ENCODE measurements at places on chromosomes 1 and 21.

- no peak for DNase-seq
Observed at GRCh38 chr1:174692313-174692712, 244.5 kb downstream of the GPR52 start.

- no peak for DNase-seq
Observed at GRCh38 chr1:158604968-158605367, at the start of gene OR10Z1. TSS of gene OR10Z1 (plus strand) at chr1:158605268. CDS start at chr1:158606439, 1,171 bp downstream.

GRCh38 chr1:41500378-41500777 is 15.9 kb upstream of the EDN2 start:
- DNase-seq = no peak

GRCh38 chr1:91712981-91713841 is 172.7 kb downstream of the TGFBR3 start:
- peak; percentile 88 for DNase-seq

GRCh38 chr1:114668784-114669561 is 876 bp downstream of the DENND2C start:
- DNase-seq = no peak

DNA sequence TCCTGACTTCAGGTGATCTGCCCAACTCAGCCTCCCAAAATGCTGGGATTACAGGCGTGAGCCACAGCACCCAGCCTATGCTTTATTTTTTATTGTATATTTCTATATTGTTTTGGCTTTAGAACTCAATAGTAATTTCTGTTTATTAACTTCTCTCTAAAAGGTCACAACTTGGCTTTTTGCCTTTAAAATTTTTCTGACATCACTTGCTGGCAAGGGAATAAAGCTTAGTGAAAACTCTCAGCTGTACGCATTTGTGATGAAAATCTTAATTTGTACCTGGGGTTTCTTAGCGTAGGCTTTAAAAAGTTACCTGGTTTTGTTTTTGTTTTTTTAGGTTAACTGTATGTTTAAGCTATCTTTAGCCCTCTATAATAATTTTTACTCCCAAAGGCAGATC is 36.2 kb downstream of the B3GALNT2 start:
- no peak for DNase-seq

GRCh38 chr1:192654591-192655251 is 18.8 kb downstream of the RGS13 start:
- DNase-seq = no peak

DNA sequence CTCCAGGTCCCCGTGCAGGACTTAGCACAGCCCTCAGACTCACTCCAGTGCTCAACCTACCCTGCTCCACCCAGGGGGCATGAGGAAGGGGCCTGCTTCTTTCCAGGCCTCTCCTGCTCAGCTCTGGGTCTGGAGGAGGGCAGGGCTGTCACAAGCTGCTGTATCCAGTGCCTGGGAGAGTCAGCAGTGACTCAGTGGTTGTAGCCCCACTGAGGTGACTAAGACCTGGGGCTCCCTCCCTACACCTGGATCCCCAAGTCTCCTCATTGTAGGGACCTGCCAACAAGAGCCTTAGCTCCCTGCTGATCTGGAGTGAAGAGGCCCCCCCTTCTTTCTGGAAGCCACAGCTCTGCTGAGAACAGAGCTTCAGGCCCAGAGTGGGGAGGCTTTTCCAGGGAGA is 36.1 kb upstream of the FAM131C start:
- no peak for DNase-seq

DNA sequence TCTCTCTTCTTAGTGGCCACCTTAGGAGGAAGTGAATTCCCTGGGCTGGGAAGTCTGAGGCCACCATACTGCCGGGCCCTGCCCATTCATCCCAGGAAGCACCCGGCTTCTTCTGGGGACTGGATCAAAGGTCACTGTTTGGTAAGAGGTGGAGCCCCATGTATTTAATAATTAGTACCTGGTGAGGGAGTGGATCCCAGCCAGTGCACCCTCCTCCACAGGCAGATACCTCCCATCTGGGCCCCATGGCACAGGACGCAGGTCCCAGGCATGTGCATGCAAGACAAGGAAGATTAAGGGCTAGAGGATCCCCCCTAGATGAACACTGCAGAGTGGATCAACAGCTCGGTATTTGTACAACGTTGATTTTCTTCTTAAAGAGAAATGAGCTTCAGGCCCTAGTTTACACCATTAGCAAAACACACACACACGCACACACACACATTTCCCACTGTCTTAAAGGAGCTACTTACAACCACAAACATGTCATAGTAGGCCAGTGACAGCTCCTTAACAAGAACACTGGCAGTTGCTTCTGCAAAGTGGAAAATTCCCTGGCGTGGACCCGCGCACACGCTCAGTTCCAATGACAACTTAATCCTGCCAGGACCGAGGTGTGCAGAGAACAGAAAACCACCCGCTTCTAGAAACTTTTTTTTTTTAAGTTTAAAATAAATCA is 90.7 kb downstream of the MRPL37 start:
- DNase-seq = no peak

GRCh38 chr1:41658431-41659158 is 174.1 kb upstream of the EDN2 start:
- DNase-seq = peak; percentile 75

DNA sequence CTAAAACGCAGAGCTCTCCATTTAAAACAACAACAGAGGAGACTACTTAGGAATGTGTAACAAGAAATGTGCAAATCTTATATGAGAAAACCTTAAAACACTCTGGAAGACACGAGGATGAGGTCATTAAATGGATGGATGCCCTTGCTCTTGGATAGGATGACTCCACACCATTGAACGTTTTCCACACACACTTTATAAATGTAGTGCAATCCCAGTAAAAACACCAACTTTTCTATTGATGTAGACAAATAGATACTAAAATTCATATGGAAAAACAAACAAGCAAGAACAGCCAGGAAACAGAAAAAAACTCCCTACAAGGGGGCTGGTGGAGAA is 18.4 kb upstream of the COL6A1 start:
- no peak for DNase-seq

DNA sequence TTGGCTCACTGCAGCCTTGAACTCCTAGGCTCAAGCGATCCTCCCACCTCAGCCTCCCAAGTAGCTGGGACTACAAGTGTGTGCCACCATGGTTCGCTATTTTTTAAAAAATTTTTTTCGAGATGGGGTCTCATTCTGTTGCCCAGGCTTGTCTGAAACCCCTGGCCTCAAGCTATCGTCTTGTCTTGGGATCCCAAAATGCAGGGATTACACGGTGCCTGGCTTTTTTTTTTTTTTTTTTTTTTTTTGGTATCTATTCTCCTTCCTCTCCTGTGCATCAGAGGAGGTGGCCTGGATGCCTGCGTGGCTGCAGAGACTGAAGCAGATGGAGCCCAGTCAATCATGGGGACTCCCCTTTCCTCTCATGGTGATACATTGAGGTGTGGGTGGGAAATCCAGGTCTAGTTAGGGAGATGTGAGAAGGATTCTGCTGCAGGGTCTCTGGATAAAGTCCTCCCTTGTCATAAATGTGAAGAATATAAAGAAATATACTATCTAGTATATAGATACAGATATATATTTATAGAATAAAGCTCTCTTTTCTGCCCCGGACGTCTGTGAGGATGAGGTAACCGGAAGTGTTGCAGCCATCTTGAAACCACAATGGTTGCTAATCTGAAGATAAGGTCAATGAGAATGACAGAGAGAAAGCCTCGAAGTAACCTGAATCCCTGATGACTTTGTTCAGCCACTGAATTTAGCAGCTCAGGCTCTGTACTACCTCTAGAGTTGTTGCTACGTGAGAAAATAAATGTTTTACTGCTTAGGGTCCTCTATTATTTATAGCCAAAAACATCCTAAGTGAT is 19.5 kb upstream of the RGSL1 start:
- peak; percentile 28 for DNase-seq

DNA sequence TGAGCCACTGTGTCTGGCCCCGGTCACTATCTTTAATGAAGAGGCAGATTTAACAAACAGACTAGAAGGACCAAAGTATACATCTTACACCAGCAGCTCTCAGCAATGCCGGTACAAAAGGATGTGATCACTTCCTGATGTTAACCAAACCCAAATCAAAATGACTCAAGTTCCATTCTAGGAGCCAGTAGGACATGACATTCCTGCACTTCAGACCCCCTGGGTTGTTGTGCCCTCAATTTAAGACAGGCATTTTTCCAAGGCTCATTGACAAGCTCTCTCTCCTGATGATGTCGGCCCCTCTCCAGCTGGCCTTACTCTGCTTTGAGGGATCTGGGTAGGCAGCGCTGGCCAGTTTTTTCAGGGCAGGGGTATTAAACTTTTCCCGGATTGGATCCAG is 35.1 kb downstream of the YARS1 start:
- no peak for DNase-seq

- no peak for DNase-seq
Observed at GRCh38 chr1:186239171-186239570, 135.9 kb downstream of the TPR start.

DNA sequence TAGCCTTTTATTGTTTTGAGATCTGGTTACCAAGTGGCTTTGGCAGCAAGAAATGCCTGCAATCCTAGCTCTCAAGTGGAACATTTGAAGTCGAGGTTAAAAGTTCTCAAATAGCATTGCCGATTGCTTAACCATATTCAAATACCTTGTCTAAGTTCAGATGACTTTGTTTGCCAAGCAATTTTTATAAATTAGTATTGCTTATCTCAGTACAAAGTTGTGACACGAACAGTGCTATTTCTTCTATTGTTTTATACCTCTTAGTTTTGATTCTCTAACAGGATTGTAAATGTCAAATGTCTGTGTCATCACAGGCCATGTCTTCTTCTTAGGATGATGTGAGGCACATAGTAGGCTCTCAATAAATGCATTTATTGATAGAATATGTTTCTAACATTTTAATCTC is 633.3 kb downstream of the PTPRC start:
- no peak for DNase-seq

DNA sequence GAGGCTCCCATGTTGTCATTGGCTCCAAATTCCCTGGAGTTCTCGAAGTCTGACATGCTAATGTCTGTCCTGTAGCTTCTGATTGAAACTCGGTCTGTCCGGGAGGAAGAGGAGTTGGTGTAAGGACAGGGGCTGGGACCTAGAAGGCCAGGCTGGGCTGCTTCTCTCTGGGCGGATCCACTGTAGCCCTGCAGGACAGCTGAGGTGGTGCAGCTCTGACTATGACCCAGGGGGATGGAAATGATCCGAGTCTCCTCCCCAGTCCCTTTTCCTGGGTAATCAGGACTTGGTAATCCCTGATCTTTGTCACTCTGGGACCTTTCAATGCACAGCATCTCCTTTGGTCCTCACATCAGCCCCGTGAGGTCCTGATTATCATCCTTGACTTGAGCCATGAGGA is 10.0 kb upstream of the FCMR start:
- DNase-seq = no peak

- DNase-seq = no peak
Observed at GRCh38 chr1:85450832-85451231, 14.1 kb downstream of the DDAH1 start.

GRCh38 chr1:71303617-71304041 is 222.8 kb upstream of the ZRANB2 start:
- no peak for DNase-seq

- no peak for DNase-seq
Observed at GRCh38 chr1:47745715-47746609, 251.2 kb downstream of the TRABD2B start.
